Regular cardiac myocyte (primary cell): ENCODE measurements at places on chromosomes 4 and X. TPM values are rescaled to one million over a fixed set of nuclear protein-coding genes. Genes with fewer than 3 reads are reported as not detected.

The PNPLA4 gene
- total RNA-seq: 10.4 and 12.5 TPM in 2 replicates

The RASSF6 gene
- under 0.01 TPM in 1 of 2 replicates, not detected in the other for total RNA-seq

The RAI2 gene
- total RNA-seq: 0.38 and 0.56 TPM in 2 replicates

The NUDT10 gene
- total RNA-seq: 0.85 and 2.7 TPM in 2 replicates

The APLN gene
- 8.8 and 14.9 TPM in 2 replicates for total RNA-seq

The RAB33A gene
- 1.2 and 15.2 TPM in 2 replicates for total RNA-seq

The PDCL2 gene
- total RNA-seq: not detected in 2 replicates

The SPATA4 gene
- total RNA-seq: 0.19 and 0.28 TPM in 2 replicates

The FGB gene
- total RNA-seq: not detected in 2 replicates
